Bronchus fibroblast of lung (primary cell): ENCODE measurements at places on chromosomes 7 and 10. TPM values are rescaled to one million over a fixed set of nuclear protein-coding genes. Genes with fewer than 3 reads are reported as not detected.

The CALN1 gene
- total RNA-seq, result under 0.01 TPM in 1 of 2 replicates, not detected in the other

The POM121L12 gene
- not detected in 2 replicates for total RNA-seq

The CLCN1 gene
- under 0.01 TPM in 1 of 2 replicates, not detected in the other for total RNA-seq

The KIAA1549 gene
- total RNA-seq, result 0.67 and 1.0 TPM in 2 replicates

The ZP3 gene
- 0.84 and 2.5 TPM in 2 replicates for total RNA-seq

The PON3 gene
- not detected in 2 replicates for total RNA-seq

The BLNK gene
- total RNA-seq, result 0.15 and 0.50 TPM in 2 replicates

The PNLIPRP2 gene
- not detected in 2 replicates for total RNA-seq

The SAMD9L gene
- 1.5 and 2.7 TPM in 2 replicates for total RNA-seq

The CUZD1 gene
- total RNA-seq, result 0.45 and 0.84 TPM in 2 replicates

The CYP3A7 gene
- 0.34 TPM in 1 of 2 replicates, not detected in the other for total RNA-seq

The MLXIPL gene
- total RNA-seq, result 0.67 and 2.4 TPM in 2 replicates

The AGR2 gene
- 0.74 TPM in 1 of 2 replicates, not detected in the other for total RNA-seq

The ADCY1 gene
- 0.15 and 0.17 TPM in 2 replicates for total RNA-seq

The STEAP4 gene
- under 0.01 and 0.17 TPM in 2 replicates for total RNA-seq

The UCMA gene
- not detected in 2 replicates for total RNA-seq

The IRF5 gene
- total RNA-seq, result 0.34 and 0.45 TPM in 2 replicates

The SEM1 gene
- total RNA-seq, result 18.7 and 22.4 TPM in 2 replicates

The UMAD1 gene
- 7.7 and 11.4 TPM in 2 replicates for total RNA-seq
